Hematopoietic multipotent progenitor cell (in vitro differentiated cells): ENCODE measurements at places on chromosomes 1 and 21.

DNA sequence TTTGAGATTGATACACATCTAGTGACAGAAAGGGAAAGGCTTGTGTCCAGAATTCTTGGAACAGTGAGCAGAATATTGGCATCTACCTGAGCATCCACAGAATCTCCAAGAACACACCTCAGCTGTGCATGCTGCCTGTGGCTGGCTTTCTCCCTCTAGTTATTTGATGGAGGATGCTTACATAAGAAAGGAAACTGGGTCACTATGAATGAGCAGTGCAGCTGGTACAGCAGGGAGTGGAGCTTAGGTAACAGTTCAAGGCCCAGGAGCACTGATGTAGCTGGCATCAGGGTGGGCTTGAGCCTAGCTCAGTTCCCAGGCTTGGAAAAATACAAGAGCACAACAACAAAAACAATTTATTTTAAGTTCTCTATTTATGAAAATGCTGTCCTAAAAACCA, 26.3 kb downstream of the RGS8 start:
- DNase-seq: no peak

DNA sequence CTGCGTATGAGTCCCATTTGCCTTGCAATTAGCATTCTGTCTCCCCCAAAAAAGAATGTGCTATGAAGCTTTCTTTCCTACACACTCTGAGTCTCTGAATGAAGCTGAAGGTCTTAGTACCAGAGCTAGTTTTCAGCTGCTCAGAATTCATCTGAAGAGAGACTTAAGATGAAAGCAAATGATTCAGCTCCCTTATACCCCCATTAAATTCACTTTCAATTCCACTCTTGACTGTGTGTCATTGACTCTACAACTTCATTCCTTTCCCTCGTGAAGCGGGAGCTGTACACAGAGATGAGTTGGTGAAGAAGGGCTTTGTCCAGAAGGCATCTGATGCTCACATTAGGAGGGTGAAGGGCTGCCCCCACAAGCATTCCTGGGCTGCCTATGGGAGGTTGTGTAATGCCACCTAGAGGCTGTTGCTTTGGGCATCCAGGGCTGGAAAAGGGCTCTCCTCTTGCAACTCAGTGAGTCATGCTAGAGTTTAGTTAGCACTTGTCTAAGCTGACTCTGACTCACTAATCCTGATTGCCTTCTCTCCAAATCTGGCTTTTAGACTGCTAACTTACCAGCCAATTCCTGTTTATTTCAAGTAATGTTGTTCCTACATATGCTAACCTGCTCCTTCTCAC, 1.8 kb downstream of the SPRR1B start:
- no peak for DNase-seq

DNA sequence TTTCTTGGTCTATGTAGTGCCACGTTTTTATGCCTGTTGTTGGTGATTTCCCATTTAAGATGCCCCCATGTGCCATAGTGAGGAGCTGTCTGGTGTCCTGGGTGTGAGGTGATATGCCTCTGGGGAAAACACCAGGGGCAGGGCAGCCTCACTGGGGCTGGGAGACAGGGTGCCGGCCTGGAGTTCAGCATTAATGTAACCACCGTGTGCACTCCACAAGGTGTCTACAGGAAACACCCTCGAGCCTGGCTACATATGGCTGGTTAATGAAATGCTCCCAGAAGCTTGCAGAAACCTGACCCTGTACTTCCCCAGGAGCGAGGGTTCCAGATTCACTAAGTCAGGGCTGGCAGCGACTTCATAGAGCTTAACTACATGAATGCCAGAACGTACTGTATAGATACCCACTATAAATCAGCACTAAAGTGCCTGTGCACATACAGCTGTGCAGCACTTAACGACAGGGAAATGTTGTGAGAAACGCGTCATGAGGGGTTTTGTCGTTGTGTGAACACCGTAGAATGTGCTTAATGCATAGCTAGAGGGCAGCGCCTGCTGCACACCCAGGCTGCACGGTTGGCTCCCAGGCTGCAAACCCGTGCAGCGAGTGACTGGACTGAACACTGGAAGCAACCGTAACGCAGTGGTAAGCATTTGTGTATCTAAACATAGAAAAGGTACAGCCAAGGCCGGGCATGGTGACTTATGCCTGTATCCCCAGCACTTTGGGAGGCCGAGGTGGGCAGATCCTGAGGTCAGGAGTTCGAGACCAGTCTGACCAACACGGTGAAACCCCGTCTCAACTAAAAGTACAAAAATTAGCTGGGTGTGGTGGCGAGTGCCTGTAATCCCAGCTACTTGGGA, 10.4 kb downstream of the TFF2 start:
- no peak for DNase-seq

- DNase-seq: peak; percentile 28
These were observed 19.1 kb downstream of the ABCA4 start for GRCh38 chr1:94101613-94102525.

- no peak for DNase-seq
These were observed 122.9 kb upstream of the GALNT2 start for GRCh38 chr1:229943988-229944743.

GRCh38 chr1:44693159-44693558, 18.6 kb downstream of the ARMH1 start:
- DNase-seq: no peak

DNA sequence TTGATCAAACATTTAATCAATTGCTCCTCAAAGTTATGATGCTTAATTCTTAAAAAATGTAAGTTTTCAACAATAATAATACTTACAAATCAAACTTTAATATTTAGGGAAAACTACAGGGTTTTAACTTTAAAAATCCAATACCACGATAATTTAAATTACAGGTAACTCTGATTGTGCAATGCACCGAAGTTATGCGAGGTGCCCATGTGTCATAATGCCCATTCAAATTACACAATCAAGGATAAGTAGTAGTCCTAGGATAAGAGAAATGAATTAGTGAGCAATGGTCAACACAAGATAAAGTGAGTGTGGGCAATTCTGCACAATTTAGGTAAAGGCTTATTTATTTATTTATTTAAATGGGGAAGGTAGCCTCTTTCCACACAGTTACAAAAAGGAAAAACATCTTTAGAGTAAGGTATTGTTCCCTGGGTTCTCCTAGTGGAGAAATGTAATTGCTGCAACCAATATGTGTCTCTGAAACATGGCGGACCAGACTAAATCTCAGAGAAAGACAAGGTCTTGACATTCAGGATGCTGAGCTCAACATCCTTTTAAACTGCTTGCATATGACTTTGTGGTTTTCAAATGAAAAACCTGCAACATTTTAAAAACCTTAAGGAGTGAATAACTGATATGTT, 164.2 kb downstream of the TTLL7 start:
- DNase-seq: no peak

DNA sequence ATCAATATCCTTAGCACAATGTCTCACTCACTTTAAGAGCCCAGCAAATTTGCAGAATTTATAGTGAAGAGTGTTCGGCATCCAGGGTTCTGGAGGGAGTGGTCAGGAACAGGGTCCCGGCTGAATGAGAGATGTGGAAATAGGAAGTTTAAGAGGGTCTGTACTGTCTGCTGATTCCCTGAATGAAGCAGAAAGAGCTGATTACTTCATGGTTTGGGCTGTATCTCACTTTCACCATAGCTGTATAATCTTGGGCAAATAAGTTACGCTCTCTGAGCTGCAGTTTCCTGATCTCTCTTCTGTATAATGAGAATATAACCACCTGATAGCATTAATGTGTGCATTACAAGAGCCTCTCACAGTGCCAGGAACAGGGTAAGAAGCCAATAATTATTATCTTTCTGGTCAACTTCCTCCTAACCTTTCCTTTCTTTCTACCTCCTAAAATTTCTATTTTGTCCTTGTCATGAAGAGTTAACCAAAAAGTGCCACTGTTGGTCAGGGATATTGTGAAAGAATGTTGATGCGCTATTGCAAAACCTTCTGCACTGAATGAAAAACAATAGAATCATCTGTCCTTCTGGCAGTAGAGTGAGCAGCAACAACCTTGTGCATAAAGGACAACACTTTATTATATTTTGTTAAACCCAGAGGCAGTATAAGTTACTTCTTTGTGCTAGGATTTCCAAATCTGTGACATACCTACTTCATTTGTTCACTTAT, 14.7 kb upstream of the PTGFR start:
- no peak for DNase-seq

DNA sequence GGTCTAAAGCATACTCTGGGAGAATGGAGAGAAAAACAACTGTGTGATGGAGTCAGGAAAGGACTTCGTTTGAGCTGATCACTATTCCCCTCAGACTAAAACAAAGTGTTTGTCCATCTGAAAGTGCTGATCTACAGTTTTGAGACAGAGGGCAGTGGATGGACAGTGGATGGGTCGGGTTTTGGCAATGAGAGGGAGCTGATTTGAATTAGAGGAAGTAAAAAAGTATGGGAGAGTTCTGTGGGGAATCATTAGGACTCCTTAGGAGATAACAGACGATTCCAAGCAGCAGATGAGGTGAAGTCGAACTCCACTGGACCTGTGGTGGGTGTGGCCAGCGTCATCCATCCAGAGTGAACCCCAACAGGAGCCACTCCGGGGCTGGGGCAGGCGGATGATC, 62.3 kb downstream of the PTGS2 start:
- no peak for DNase-seq

DNA sequence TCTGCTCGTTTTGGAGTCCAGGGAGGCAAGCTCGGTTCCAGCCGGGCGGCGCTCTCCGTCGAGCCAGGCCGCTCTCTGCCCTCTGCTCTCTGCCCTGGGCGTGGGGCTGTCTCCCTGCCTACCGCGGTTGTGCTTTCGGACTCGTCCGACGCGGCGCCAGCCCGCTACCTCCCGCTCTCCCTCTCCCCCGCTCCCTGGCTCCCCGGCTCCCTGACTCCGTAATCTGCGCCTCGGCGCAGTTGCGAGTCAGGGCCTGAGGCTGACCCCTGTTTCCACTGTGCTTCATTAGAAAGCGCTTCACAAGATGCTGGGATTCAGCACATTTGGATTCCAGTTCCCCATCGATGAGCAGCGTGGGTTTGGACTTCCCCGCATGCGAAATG, 2.2 kb downstream of the SOX13 start:
- DNase-seq: no peak

DNA sequence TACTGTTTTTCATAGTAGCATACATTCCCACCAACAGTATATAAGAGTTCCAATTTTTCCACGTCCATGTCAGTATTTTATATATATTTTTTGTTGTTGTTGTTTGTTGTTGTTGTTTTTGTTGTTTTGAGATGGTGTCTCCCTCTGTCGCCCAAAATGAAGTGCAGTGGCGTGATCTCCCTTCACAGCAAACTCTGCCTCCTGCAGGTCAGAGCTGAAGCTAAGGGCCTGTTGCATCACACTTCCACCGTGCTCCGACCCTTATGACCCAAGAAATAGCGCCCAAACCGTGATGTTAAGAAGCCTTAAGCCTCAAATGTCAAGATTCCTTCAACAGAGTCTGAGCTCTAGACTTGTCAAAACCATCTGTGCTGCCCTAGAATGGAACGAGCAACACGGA, 2032.3 kb downstream of the MRPL39 start:
- DNase-seq: no peak

DNA sequence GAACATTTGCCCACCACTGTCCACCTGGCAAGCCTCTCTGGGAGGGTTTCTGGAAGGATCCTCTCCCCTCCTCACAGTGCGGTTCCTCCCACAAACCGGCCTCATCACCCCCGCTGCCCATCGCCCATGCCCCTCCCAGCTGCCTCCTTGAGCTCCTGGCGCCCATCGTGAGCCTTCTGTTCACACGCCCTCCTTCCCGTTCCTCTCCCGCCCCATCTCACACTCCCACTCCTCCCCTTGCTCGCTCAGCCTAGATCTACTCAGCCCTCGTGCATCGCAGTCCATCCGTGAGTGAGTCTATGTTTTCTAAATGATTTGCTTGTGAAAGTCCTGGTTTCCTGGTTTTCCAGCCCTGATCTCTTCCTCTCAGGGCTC, 119.1 kb upstream of the C1orf174 start:
- no peak for DNase-seq

DNA sequence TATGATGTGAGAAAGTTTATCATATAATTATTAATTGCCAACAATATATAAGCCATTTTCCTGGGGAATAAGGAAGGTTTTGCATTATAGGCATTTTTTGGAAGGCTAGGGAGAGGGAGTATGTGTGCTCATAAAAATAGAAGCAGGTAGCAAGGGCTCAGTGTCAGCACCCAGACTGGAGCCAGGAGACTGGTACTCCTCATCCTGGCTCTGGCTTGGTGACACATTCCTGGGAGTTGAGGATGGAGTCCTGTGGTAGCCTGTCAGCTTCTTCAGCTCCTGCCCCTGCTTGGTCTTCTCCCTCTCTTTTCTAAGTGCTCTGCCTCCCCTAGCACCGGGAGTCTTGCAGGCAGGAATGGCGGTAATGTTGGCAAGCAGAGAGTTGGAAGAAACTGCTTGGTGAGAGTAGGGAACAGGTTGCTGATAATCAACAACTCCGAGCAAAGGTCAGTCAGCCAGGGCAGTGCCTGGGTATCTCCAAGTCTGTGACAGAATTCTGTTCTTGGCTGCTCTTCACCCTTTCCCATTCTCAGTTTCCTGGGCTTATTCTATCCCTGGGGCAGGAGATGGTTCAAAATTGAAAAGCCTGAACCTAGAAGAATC, 23.0 kb downstream of the GIPC2 start:
- DNase-seq: no peak

DNA sequence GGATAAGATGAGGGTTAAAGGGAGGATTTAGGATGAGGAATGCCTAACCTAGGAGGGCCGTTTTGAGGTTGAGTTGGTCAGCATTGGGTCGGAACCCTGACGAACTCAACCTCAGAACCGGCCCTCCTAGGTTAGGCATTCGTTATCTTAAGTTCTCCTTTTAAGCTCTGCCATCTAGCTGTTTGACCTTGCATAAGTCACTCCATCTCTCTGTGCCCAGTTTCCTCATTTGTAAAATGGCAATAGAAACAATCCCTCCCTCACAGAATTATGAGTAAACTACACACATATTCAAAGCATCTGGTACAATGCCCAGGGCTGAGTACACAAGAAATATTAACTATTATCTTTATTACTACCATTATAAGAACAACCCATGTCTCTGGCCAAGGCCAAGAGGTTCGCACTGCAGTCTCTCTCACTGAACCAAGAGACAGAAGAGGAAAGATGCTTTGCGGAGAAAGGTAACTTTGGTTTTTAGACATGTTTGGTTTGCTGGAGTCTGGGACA, 4.8 kb downstream of the ABCB10 start:
- no peak for DNase-seq

- no peak for DNase-seq
These were observed 543.3 kb downstream of the MATN1 start for GRCh38 chr1:30179942-30180543.
